Keratinocyte (primary cell): ENCODE measurements at places on chromosomes 2 and 18.

DNA sequence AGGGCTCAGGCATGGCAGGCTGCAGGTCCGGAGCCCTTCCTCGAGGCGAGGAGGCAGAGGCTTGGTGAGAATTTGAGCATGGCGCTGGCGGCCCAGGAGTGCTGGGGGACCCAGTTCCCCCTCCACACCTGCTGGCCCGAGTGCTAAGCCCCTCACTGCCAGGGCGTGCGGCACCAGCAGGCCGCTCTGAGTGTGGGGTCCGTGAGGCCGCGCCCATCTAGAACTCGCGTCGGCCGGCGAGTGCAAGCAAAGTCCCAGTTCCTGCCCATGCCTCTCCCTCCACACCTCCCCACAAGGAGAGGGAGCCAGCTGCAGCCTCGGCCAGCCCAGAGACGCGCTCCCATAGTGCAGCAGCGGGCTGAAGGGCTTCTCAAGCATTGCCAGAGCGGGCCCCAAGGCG lies 233.0 kb downstream of the PIEZO2 start:
- no peak overlapping the region for H3K4me3 ChIP-seq
- no peaks in the 10 kb centered on the region for H3K36me3 ChIP-seq
- DNase-seq: no peak
- no peak overlapping the region for H3K27ac ChIP-seq
- no peaks in the 10 kb centered on the region for H3K27me3 ChIP-seq
- no peaks in the 10 kb centered on the region for H3K4me1 ChIP-seq

- DNase-seq: no peak
- no peak overlapping the region for H3K4me3 ChIP-seq
These were observed 696.8 kb downstream of the LRRTM4 start for GRCh38 chr2:76825140-76825970.

DNA sequence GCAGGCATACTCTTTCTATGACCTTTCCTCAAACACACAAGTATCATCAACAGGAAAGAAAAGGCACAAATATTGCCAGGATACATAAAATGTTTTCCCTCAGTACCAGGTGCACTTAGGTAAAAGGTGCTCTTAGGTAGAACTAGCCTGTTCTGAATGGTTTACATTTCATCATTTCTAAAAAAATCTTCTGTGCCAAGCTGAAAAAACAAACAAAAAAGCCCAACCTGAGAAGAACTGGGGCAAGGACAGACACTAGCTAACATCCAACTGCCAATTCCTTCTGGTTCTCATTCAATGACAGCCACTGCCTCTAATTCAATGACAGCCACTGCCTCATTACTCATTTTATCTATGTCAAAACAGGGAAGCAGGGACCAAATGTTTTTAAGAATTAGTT lies 68.5 kb downstream of the SPIRE1 start:
- H3K27ac ChIP-seq: no peak overlapping the region
- H3K4me3 ChIP-seq: no peak overlapping the region
- H3K36me3 ChIP-seq: no peaks in the 10 kb centered on the region
- DNase-seq: no peak

GRCh38 chr2:239155806-239156480 lies 244.9 kb downstream of the HDAC4 start:
- peaks cover 4% of the 10 kb centered on the region for H3K36me3 ChIP-seq
- no peak for DNase-seq
- peaks cover 7% of the 10 kb centered on the region for H3K4me1 ChIP-seq
- H3K27me3 ChIP-seq: no peaks in the 10 kb centered on the region
- no peak overlapping the region for H3K27ac ChIP-seq
